Astrocyte of the spinal cord (primary cell): ENCODE measurements at places on chromosomes 6 and 20.

- no peak for DNase-seq
Observed at GRCh38 chr6:105746509-105746908, 339.6 kb upstream of the PRDM1 start.

GRCh38 chr6:126548300-126548699 is 208.4 kb downstream of the CENPW start:
- DNase-seq = no peak

DNA sequence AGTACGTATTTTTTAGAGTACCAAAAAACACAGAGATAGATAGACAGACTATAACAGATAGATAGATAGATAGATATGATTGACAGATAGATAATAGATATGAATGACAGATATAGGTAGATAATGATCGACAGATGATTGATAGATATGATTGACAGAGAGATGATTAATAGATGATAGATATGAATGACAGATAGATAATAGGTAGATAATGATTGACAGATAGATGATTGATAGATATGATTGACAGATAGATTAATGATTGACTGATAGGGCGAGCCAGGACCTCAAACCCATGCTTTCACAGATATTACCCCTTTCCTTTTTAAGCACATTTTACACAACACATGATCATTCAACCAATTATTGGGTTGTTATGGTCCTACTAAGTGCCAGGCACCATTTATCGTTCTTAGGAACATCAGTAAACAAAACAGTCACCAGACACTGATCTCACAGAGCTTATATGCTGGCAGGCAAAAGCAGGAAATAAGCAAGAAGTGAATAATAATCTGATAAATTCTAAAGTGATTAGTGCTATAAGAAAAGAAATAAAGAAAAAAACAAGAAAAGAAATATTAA is 11.6 kb downstream of the MAFB start:
- DNase-seq = no peak

- DNase-seq = peak; percentile 39
Observed at GRCh38 chr6:32854376-32855178, 585 bp downstream of the PSMB9 start.

DNA sequence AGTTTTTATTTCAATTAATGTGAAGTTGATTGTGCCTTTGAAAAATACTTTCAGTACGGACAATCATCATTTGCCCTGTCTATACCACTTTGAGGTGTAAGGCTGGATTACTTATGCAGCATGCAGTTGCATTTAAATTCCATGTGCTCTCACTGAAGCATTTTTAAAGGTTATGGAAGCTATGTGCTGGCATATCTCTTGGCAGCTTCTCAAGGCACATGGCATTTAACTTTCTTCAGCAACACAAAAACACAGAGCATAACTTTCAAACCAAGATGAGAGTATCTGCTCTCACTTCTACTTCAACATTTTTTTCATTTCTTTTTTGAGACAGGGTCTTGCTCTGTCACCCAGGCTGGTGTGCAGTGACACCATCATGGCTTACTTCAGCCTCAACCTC is 360.6 kb upstream of the RUNX2 start:
- peak; percentile 24 for DNase-seq

- peak; percentile 33 for DNase-seq
Observed at GRCh38 chr20:9514461-9515213, at the start of gene LAMP5. Gene LAMP5 (plus strand): TSS chr20:9514590. CDS start chr20:9514853, 263 bp downstream.

GRCh38 chr6:27862396-27863066 is 49.7 kb downstream of the OR2B2 start:
- no peak for DNase-seq

DNA sequence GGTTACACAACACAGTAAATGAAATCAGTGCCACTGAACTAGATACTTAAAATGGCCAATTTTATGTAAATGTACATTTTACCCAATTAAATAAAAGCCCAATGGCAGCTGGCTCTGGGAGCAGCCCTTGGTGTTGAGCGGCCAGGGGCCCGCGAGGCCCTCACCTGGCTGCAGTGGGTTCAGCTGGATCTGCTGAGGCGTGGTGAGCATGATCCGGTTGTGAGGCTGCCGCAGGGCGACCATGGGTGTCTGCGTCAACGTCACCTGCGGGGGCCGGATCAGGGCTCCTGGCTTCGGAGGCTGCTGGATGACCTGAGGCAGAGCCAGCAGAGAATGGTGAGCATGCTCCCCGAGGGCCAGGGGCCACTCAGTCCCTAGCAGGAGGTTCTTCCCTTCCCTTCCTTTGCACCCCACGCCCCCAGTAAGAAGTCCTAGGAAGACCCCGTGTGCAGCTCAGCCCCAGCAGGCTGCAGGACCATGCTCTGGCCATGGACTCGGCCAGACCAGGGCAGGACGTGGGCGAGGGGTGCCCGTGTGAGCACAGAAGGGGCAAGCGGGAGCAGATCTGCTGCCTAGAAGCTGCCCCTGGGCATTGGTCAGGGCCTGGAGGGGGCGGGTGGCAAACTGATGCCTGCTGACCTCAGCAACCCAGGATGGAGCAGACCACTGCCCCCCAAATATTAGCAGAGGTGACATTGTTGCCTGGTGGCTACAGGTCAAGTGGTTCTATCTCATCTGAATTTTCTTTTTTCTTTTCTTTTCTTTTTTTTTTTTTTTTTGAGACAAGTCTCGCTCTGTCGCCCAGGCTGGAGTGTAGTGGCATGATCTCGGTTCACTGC is 61.9 kb downstream of the TAF4 start:
- DNase-seq = no peak

- peak; percentile 85 for DNase-seq
Observed at GRCh38 chr20:17960927-17961586, 7.5 kb downstream of the SNX5 start.

DNA sequence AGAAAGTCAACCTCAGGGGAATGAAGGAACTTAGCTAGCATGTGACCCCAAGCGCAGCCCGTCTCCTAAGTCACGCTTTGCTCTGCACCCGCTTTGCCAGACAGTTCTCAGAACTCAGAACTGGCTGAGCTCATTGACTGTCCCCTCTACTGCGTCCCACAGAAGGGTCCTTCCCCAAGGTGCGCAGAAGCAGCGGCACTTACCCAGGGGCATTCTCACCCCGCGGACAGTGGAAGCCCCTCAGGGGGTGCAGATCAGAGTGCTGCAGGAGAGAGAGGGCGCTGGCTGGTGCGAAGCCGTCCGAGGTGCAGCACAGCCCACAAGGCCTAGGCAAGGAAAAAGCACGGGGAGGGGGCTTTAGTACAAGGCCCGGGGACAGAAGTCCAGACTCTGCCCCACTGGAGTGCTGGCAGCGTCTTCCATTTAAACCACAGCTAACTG is 807 bp downstream of the SNHG17 start:
- no peak for DNase-seq

DNA sequence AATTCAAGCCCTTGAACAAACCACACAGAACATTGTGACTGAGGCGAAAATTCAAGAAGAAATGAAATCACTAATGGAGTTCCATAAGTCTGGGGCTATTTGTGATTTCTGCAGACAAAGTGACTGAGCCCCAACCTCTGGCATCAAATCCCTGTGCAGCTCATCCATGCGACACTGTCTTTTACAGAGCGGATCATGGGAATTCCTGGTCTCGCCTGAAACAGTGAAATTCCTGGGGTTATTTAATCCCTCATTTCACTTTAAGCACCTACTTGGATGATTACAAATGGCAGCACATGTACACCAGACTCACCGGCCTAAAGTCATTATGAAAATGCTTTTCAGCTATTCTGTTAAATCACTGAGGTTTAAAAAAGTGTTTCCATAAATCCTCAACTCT is 102.4 kb upstream of the CDH4 start:
- no peak for DNase-seq

DNA sequence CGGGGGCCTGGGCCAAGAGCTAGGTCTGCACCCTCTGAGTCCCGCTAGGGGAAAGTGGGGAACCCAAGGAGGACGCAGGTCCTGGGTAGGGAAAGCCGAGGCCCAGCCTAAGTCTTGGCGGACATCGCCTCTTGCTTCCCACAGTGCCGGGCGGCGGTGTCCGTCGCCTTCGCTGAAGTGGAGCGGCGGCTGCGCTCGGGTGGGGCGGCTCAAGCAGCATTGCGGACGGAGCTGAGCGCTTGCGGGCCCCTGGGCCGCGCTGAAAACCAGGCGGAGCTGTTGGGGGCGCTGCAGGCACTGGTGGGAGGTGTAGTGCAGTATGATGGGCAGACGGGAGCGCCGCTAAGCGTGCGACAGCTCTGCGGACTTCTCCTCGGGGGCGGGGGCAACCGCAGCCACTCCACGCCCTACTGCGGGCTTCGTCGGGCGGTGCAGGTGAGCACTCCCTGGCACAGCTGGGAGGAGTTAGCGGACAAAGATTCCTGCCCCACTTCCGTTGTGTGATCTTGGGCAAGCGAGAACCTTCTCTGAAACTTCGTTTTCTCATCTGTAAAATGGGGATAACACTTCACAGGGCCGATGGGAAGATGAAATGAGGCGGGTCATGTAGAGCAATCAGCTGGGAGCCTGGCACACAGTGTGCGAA is 4.2 kb downstream of the PRSS16 start:
- DNase-seq = peak; percentile 37

GRCh38 chr6:75893058-75893775 is 144.2 kb downstream of the MYO6 start:
- peak; percentile 83 for DNase-seq

DNA sequence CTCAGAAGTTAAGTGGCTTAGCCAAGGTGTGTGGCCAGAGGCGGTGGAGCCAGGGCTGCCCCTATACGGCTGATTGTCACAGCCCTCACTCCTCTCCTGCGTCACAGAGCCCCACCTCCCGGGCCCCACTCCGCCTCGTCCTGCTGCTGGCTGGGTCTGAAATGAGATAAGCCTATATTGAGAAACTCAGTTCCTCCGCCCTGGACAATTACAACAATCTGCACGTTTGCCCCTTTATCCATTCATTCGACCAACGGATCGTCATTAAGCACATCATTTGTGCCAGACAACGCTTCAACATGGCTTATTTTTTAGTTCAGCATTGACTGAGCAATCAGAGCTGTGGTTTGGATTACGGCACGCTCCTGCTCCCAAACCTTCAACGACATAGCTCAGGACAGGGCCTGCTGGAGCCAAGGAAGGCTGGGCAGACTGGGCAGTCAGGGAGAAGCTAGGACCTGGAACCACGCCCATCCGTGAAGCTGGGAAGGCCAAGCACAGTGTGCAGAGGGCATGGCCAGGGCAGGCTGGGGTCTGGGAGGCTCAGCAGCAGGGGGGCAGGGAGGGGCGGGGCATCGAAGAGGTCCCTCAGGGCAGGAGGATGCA is 16.6 kb upstream of the EZR start:
- DNase-seq = no peak

- DNase-seq = no peak
Observed at GRCh38 chr20:19832875-19833274, 74.8 kb downstream of the RIN2 start.

DNA sequence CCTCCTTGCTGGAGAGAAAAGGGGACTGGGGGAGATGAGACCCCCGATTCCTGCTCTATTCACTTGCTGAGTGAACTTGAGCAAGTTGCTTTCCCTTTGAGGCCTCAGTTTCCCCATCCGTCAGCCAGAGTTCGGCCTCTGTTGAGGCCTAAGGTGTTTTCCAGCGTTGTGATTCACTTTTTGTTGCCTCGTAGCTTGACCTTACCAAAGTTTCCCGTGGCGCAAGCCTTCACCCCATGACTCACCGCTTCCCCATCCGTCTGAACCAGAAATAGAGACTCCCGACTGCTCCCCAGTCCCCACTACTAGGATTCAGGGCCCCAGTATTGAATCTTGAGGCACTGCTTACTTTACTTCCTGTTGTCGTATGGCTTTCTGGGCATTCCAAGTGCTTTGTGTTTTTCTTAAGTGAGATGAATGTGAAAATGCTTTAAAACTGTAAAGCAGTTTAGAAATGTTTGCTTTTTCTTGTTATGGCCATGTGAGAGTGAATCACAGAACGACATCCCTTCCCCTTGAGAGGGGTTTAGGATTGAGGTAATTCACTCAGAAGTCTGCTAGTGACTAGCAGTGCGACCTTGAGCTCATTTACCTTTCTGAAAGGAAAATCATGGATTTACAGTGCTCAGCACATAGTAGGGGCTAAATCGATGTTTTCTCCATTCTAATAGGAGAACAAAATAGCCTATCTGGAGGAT is 1.2 kb downstream of the CHMP4B start:
- peak; percentile 83 for DNase-seq

- DNase-seq = peak; percentile 14
Observed at GRCh38 chr6:146526192-146526591, 17.4 kb upstream of the RAB32 start.

DNA sequence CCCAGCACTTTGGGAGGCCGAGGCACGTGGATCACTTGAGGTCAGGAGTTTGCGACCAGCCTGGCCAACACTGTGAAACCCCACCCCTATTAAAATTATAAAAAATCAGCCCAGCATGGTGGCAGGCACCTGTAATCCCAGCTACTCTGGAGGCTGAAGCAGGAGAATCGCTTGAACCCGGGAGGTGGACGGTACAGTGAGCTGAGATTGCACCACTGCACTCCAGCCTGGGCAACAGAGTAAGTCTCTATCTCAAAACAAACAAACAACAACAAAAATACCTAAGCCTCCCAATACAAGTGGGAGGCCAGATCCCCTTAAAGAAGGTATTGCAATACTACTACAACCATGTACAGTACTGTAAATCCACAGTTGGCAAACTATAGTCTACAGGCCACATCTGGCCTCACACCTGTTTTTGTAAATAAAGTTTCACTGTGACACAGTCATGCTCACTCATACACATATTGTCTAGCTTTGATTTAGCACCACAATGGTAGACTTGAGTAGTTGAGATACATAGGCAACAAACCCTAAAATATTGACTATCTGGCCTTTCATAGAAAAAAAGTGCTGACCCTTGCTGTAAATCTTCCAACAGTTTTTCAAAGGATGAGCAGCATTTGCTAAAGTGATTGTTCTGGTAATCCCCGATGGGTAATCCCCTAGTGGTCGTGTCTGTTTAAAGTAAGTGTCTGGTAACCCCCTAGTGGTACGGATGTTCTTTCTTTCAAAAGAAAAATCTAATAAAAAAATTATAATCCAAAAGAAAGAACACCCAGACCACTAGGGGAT is 202.0 kb downstream of the RNGTT start:
- no peak for DNase-seq

DNA sequence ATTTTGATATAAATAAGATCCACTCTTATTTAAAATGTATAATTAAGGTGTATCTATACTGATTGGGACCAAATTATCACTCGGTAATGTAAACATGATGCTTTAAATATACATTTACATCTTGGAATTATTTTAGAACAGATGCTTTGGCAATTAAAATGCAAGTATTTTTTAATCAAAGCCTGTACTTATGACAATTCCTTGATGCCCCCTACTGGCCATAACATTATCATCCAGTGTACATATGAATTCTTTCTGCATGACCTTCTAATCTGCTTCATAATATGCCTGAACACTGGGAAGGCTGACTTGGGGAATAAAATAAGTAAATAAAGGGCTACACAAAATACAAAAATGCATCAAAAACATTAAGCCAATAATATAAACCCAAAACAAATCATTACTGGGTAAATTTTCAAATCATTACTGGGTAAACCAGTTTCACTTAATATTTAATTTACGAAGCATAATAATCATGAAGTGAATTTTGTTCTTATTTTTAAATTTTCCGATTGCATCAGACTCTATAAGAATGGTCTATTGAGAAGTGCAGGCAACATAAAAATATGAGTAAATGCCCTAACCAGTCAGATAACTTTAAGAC is 65.1 kb downstream of the CGA start:
- peak; percentile 69 for DNase-seq
